ENCODE measurements at places on chromosomes 5 and 9. TPM values are rescaled to one million over a fixed set of nuclear protein-coding genes. Genes with fewer than 3 reads are reported as not detected.

GRCh38 chr9:119963258-119963797, 594.1 kb upstream of the BRINP1 start:
- no peak overlapping the region for H3K4me3 ChIP-seq
- no peak for DNase-seq
- H3K36me3 ChIP-seq, result no peaks in the 10 kb centered on the region
- no peaks in the 10 kb centered on the region for H3K27me3 ChIP-seq
- H3K4me1 ChIP-seq, result no peaks in the 10 kb centered on the region
- H3K27ac ChIP-seq, result no peak overlapping the region

Gene PCDHGA9
- total RNA-seq, result 0.08 TPM

DNA sequence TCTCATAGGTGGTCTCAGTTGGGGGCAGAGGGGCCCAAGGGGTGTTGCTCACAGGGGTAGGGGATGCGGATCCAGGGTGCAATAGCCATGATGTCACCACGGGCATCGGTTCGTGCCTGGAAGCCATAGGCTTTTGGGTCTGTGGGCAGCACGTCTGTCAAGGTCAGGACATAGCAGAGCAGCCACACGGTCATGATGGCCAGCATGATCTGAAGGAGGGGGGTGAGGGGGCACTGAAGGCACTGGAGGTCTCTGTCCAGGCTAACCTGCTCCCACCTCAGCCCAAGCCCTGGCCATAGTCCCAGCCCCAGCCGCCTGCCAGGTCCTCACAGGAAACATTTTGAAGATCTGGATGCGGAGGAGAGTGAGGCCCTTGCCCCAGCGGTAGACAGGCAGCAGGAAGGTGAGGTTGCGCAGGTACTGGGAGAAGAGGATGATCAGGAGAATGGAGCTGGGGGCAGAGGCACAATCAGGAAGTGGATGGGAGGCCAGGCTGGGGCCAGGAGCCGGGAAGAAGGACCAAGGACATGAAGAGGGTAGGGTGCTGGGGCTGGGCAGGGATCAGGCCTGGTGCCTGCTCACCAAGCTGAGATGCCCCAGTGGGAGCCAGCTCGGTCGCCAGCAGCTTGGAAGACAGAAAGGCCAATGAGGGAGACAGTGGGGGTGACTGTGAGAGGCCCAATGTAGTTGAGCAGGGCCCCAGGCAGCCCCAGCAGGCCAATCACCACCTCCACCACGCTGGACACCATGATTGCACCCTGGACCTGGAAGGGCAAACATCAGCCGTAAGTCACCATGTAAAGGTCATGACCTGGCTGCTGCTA, 3.3 kb downstream of the SLC23A1 start:
- no peak overlapping the region for H3K4me3 ChIP-seq
- H3K4me1 ChIP-seq, result peaks cover 22% of the 10 kb centered on the region
- H3K27ac ChIP-seq, result no peak overlapping the region
- H3K27me3 ChIP-seq, result no peaks in the 10 kb centered on the region
- no peak for DNase-seq

Gene FOXD4L5
- total RNA-seq, result 0.16 TPM

GRCh38 chr5:24643880-24644279, 898 bp downstream of the CDH10 start:
- H3K4me3 ChIP-seq, result no peak overlapping the region
- no peaks in the 10 kb centered on the region for H3K27me3 ChIP-seq
- H3K27ac ChIP-seq, result no peak overlapping the region
- no peaks in the 10 kb centered on the region for H3K4me1 ChIP-seq
- no peak for DNase-seq
